ENCODE measurements at places on chromosomes 13 and 19.

DNA sequence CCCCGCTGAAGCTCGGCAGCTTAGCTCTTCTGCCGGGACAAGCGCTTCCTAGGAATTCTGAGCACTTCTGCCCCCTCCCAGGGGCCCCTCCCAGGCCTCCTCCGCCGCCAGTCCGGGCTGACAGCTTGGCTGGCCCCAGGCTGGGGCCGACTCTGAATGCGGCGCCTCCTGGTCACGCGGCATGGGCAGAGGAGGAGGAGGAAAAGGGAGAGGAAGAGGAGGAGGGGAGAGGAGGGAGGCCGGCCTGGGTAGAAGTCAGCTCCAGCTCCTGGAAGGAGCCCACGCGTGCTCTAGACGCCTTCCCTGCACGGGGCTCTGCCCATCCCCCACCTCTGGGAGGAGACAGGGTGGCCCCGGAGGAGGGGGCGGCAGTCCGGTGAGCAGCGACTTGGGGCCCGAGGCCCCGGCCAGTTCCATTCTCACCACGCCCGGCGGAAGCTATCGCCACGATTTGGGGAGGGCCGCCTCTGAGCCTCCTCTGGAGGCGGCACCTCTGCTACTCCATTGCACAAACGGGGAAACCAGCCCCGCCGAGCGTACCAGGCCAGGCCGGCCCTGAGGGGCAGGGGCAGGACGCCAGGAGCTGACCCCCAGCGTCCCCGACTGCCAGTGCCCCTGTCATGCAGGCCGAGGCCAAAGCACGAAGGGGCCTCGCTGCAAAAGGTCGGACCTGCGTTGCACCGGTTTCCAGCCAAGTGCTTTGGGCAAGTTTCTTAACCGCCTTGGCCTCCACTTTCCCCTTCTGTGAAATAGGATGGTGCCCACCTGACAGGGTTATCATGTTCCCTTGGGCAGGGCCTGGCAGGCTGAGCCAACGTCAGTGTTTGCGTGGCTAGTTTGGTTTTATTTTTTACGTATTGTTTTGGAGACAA is 31.6 kb downstream of the CCNE1 start:
- peak; percentile 35 for DNase-seq

GRCh38 chr19:5142725-5143097 is 173.8 kb downstream of the KDM4B start:
- DNase-seq = peak; percentile 28

- DNase-seq = peak; percentile 61
These were observed 1.0 kb downstream of the ZNF253 start for GRCh38 chr19:19866611-19867248.

GRCh38 chr19:4233282-4233853 is 4.0 kb downstream of the EBI3 start:
- peak; percentile 40 for DNase-seq

DNA sequence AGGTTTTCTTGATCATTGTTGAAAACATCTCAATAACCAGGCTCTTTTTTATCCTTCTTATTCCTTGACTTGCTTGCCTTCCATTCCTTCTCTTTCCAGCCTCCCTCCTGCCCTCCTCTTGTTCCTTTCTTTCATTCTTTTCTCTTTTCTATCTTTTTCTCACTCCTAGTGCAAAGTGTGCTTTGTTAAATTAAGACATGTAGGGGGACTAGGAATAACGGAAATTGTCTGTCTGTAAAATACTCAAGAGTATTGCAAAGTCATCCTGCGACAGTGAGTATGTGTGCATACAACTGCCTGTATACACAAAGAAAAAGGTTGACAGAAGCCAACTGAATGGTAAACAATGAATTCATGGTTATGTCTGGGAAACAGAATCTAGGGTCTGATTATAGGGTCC is 70.1 kb downstream of the LRRC63 start:
- no peak for DNase-seq

DNA sequence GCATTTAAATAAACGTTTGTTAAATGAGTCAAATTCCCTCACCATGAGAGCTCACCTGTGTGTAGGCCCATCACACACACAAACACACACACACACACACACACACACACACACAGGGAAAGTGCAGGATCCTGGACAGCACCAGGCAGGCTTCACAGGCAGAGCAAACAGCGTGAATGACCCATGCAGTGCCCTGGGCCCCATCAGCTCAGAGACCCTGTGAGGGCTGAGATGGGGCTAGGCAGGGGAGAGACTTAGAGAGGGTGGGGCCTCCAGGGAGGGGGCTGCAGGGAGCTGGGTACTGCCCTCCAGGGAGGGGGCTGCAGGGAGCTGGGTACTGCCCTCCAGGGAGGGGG is 8.5 kb upstream of the CEACAM5 start:
- no peak for DNase-seq

- no peak for DNase-seq
These were observed 53.1 kb downstream of the UGGT2 start for GRCh38 chr13:96000069-96000468.

GRCh38 chr13:47334173-47334572 is 437.3 kb upstream of the HTR2A start:
- no peak for DNase-seq

GRCh38 chr19:52028780-52029123 is 573 bp upstream of the ZNF614 start:
- DNase-seq = no peak

DNA sequence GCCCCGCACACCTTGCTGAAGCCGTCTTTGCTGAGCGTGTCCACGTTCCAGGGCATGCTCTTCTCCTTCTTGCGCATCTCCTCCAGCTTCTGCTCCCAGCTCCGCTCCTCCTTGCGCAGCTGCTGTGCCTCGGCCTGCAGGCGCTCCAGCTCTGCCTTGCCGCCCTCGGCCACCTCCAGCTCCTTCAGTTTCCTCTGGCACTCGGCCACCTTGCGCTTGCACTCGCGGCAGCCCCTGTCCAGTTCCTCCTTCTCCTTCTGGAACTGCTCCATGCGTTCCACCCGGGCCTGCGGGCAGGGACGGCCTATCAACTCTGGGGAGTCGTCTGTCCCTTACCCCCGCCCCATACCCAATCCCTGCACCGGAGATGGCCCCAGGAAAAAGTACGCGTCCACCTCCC is 7.4 kb downstream of the CDC37 start:
- DNase-seq = no peak

- DNase-seq = no peak
These were observed 3.0 kb downstream of the OBI1 start for GRCh38 chr13:78655906-78656305.

- no peak for DNase-seq
These were observed 9.1 kb downstream of the SOX21 start for GRCh38 chr13:94703271-94703670.

- no peak for DNase-seq
These were observed 22.2 kb downstream of the ZNF175 start for GRCh38 chr19:51593138-51593890.

GRCh38 chr13:98214008-98214643 is 37.1 kb upstream of the RNF113B start:
- DNase-seq = no peak

- DNase-seq = no peak
These were observed 378.4 kb downstream of the KCNRG start for GRCh38 chr13:50393628-50394027.

GRCh38 chr13:29523199-29523961 is 72.1 kb downstream of the SLC7A1 start:
- DNase-seq = no peak

GRCh38 chr13:113146750-113147149 is 11.7 kb upstream of the PROZ start:
- DNase-seq = no peak

DNA sequence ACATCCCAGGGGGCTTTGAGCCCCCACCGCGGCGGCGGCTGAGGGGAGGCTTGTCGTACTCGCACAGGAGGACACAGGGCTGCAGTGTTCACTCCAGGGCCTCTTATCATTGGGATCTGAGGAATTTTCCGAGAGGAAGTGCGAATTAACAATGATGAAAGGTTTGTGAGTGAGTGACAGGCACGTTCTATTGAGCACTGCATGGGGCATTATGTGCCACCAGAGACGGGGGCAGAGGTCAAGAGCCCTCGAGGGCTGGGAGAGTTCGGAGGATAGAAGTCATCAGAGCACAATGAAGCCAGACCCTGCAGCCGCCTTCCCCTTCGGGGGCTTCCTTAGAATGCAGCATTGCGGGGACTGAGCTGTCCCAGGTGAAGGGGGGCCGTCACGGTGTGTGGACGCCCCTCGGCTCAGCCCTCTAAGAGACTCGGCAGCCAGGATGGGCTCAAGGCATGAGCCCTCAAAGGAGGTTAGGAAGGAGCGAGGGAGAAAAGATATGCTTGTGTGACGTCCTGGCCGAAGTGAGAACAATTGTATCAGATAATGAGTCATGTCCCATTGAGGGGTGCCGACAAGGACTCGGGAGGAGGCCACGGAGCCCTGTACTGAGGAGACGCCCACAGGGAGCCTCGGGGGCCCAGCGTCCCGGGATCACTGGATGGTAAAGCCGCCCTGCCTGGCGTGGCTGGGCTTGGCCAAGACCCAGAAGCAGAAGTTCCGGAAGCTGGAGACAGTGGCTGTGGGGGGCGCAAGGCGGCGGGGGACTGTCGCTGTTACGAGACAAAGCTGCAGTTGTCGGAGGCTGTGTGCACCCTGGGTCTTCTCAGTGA is 53.9 kb downstream of the MCF2L start:
- DNase-seq = no peak

GRCh38 chr19:10601999-10602329 is 14.9 kb upstream of the AP1M2 start:
- DNase-seq = no peak

- DNase-seq = no peak
These were observed 21.5 kb downstream of the NFIX start for GRCh38 chr19:13016628-13017305.

DNA sequence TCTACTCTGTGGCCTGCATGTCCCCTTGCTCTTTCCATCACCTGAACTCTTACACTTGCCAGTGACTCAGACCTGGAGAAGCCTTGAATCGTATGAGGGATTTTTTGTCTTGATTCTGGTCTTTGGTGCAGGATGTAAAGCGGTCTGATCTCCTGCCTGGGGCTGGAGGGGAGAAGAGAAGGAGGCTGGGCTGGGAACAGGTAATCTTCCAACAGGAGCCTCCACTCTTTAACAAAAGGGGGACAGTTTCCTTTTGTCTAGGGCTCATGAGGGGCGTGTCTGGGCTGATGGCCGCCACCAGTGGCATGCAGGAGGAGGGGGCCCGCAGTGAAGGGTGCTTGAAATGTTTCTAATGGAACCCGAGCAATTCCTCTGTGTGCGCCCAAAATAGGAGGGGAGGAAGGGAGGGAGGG is 24.7 kb downstream of the NFIX start:
- no peak for DNase-seq

DNA sequence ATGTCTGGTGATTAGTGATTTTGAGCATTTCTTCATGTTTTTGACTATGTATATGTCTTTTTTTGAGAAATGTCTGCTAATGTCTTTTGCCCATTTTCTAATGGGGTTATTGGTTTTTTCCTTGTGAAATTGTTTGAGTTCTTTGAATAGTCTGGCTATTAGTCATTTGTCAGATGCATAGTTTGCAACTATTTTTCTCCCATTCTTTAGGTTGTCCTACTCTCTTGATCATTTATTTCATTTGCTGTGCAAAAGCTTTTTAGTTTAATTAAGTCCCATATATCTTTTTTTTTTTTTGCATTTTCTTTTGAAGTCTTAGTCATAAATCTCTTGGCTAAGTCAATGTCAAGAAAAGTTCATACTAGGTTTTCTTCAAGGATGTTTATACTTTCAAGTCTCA is 449.8 kb downstream of the DACH1 start:
- DNase-seq = no peak

GRCh38 chr13:112012016-112012704 is 54.8 kb upstream of the SOX1 start:
- DNase-seq = no peak

DNA sequence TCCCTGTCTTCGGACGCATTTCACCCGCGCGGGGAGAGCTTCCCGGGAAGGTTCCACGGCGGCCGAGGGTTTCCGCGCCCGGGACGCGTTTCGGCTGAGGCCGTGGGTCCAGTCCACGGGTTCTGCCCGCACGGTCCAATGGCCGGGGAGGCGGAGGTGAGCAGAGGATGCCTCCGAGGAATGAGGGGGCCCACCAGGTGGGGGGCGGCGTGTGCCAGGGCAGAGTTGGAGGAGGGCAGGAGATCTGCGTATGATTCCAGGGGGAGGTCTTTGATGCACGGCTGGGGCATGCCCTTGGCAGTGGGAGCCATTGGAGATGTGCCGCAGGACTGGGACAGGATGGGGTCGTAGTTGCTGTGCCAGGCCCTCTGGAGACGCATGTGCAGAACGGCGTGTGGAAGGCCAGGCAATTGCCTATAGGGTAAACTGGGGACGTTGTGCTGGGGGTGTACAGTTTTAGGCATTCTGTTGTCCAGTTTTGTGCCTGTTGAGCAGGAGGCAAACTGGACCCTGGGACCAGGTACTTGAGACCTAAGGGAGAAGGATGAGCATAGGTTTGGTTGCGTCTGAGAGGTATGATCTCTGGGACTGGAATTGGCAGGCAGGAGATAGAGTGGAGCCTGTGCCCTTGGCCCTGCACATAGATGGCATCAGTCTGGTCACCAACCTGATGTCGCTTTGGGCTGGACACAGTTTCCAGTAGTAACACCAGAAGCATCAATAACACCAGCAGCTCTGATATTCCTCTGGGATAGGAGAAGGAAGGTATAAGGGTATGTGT is 751 bp downstream of the ZNF584 start:
- DNase-seq = no peak

- DNase-seq = no peak
These were observed 38.4 kb upstream of the CPB2 start for GRCh38 chr13:46143184-46143701.

DNA sequence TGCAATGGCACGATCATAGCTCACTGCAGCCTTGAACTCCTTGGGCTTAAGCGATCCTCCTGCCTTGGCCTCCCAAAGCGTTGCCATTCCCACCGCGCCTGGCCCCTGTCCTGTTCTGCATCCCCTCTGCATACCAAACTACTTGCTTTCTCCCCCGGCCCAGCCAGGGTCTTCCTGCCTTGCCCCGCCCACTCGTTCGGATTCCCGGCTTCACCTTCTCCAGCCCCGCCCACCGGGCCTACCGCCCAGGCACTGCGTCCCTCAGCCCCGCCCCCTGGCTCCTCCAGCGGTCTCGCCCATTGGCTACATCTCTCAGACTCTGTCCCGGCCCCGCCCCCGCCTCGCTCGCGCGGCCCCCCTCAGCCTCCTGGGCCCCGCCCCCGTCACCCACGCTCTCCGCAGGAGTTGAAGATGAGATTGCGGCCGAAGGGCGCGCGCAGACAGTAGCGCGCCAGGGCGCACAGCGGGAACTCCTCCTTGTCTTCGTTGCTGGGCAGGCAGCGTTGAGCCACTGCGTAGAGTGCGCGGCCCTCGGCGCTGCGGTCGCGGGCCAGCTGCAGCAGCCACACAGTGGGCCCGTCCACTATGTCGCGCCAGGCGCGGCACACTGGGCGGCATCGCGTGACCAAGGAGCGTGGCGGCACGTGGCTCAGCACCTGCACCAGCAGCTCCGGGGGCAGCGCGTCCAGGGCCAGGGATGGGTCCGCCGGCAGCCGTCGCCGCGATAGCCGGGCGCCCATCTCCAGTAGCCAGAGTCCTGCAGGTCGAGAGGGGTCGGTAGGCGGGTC is 19.0 kb downstream of the MRPS12 start:
- DNase-seq = peak; percentile 53

GRCh38 chr13:109821103-109821502 is 34.7 kb upstream of the IRS2 start:
- DNase-seq = no peak
